Erythroblast (primary cell): ENCODE measurements at places on chromosomes 2 and 18.

DNA sequence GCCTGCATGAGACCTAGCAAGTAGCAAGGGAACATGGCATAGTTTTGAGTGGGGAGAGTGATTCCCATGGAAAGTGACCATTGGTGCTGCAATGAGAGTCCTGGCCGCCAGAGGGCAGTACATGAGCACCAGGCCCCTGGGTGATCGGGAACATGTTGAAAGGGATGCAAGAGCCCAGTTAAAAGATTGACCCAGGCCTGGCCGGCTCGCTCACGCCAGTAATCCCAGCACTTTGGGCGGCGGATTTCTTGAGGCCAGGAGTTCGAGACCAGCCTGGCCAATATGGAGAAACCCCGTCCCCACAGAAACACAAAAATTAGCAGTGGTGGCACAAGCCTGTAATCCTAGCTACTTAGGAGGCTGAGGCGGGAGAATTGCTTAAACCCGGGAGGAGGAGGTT is 22.2 kb downstream of the FAP start:
- DNase-seq: peak; percentile 60

- DNase-seq: no peak
These were observed 95.7 kb downstream of the BIRC6 start for GRCh38 chr2:32452338-32453064.

DNA sequence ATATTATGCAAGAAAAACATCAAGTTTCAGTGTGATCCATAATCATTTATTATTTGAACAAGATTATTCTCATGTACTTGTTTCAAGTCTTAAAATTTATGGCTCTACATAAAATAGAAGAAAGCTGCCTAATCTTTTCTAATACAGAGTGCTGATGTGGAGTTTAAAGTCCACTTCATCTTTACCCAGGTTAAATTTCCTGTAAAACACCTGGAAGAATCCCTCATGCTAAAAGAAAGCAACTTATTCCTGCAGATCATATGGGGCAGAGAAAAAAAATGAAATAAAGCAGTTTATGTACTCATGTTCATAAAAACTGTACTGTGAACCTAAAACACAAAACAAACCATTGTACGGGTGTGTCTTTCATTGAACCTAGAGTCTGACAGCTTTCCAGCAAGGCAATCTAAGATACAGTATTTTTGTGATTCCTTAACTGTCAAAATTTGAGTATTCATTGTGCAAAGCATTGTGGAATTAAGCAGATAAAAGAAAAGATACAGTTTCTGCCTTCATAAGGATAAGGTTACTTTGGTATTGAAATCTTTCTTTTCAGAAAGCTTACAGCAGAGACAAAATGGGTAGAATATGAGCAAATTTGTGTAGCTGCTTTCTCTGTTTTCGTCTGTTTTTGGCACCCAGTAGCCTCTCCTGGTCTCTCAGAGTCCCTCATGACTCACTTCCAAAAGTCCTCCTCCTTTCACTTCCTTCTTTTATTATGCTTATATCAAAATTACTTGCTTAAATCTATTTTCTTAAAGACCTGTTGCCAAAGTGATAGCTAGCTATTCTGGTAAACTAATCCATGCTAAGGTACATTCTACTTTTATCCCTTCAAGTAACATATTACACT is 26.9 kb upstream of the GLS start:
- DNase-seq: no peak

- peak; percentile 63 for DNase-seq
These were observed 6.7 kb downstream of the COA5 start for GRCh38 chr2:98601532-98602132.

DNA sequence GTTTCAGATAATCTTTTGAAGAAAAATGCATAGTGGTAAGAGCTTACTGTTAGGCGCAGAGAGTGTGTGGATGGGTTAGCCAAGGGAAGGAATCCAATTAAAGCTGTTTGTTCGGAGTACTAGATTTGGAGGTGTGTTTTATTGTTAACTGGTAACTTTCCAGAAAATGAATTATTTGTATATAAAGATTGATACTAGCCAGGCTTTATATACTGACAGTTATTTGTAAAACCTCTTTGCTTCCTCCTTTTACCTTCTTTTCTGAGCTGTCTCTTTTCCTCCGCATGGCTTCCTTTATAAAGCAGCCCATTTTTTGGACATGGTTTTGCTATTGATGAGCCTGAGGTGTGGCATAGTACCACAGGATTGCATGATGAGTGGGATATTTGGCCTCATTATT is 25.6 kb downstream of the SPTBN1 start:
- no peak for DNase-seq

DNA sequence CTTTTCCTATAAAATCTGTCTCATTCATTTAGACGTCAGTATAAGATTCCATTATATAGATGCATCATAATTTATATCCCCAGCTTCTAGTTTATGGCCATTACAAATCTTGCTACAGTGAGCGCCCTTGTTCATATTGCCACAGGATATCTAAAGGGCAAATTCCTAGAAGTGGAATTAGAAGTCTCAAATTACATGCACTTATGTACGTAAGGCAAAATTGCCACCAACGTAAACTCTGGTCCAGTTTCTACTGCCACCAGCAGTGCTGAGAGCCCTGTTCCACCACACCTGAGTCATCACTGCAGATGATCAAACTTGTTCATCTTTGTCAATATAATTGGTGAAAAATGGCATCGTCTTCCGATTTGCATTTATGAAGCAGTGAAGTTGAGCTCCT is 90.9 kb upstream of the ID2 start:
- no peak for DNase-seq

DNA sequence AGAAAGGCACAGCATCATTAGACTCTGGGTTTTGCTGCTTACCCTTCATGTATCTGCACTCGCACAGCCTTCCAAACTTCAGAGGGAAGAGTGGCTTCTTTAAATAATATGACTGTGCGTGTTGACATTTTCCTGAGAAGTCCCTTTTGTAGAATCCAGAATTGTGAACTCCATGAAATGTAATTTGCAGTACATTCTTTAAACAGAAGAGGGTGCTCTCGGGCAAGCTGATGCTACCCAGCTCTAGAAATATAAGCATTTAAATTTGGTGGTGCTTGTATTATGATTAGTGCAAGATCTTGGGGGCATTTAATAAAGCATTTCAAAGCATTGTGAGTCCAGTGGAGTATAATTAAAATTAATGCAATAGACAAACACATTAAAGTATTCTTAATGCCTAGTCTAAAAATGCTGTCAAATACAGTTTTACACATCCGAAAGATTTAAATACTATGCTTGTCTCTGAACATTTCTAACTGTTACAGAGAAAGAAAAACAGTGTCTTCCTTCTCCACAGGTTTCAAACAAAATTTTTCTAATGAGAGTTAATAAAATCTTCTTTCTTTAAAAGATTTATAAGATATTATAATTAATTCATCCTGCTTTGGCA is 17.3 kb upstream of the GTF2A1L start:
- peak; percentile 41 for DNase-seq

GRCh38 chr2:223088866-223089265 is 36.9 kb downstream of the KCNE4 start:
- no peak for DNase-seq

GRCh38 chr2:138020432-138020831 is 56.2 kb downstream of the HNMT start:
- DNase-seq: peak; percentile 69

GRCh38 chr2:23327887-23328286 is 57.1 kb upstream of the KLHL29 start:
- DNase-seq: no peak

GRCh38 chr2:216585441-216585840 is 47.8 kb upstream of the IGFBP2 start:
- DNase-seq: no peak

DNA sequence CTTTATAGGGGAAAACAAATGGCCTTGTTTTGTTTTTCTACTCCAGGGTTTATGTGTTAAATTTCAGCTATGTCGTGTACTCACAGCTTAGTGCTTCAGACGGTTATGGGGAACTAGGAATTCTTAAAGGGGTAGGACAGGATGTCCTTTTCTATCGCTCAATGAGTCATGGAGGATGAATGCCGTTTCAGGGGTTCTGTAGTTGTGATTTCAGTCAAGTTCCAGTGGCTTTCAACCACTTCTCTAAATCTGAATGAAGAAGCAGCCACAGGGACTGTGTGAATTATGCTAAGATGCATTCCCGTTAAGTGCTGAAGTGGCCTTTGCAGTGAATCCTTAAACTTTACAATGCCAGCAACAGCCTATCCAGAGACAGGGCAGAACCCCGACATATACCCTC is 1231.7 kb upstream of the ZEB2 start:
- DNase-seq: peak; percentile 46

GRCh38 chr2:240211598-240212424 is 71.4 kb upstream of the OTOS start:
- no peak for DNase-seq

DNA sequence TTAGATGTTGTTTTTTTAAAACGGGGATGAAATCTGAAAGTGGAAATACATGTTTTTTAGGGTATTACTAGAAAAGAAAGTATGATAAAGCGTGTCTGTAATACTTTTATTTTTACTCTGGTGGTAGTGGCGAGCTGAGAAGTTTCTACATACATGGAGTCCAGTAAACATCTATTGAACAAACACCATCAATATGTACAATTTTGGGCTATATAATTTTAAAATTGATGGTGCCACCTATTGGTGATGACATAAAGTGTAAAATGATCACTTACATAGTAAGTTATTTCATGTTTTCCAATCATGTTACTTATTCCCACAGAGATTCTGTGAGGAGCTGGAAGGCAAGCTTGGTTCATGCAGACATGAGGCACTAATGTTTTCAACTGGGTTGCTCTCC is 31.5 kb upstream of the NFE2L2 start:
- peak; percentile 58 for DNase-seq

DNA sequence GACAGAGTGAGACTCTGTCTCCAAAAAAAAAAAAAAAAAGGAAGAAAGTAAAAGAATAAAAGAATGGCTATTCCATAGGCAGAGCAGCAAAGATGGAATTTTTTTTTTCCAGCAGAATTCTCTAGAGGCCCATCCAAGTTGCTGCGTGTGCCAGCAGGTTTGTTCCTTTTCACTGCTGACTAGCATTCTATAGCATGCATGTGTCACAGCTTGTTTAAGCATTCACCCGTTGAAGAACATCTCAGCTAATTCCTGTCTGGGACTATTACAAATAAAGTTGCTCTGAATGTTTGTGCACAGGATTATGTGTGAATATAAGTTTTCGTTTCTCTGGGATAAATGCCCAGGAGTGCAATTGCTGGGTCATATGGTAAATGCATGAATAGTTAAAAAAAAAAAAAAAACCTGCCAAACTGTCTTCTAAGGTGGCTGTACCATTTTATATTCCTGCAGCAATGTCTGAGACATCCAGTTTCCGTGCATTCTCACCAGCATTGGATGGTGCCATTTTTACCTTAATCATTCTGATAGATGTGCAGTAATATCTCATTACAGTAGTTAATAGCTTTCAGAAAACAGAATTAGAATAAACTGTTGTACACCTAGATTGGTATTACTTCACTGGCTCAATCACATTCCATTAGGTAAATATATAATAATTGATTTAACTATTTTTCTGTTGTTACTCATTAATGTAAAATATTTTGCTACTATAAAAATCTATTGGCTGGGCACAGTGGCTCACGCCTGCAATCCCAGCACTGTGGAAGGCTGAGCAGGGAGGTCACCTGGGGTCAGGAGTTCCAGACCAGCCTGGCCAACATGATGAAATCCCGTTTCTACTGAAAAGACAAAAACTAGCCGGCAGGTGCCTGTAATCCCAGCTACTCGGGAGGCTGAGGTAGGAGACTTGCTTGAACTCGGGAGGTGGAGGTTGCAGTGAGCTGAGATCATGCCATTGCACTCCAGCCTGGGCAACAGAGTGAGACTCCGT is 47.5 kb upstream of the ASAP2 start:
- DNase-seq: no peak

- no peak for DNase-seq
These were observed 793.2 kb downstream of the SUCLG1 start for GRCh38 chr2:83665894-83666293.

DNA sequence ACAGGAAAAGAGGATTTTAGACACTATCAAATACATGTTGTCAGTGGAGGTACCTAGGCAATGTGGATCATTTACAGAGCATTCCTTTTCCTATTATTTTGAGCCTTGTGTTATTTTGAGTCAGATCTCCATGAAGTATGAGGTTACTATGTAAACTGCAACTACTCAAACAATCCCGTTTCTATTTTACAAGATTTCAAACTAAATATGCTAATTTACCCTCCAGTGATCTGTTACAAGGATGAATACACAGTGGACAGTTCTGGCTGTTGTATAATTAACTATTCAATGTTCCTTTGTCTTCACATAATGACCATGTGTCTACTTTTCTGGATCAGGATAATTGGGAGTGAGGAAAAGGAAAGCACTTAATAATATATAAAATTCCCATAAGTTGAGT is 4.6 kb downstream of the HOXD1 start:
- DNase-seq: no peak

- no peak for DNase-seq
These were observed 4.2 kb downstream of the KYNU start for GRCh38 chr2:142881619-142882018.

- no peak for DNase-seq
These were observed 116.6 kb downstream of the PIGN start for GRCh38 chr18:62070302-62070701.

- DNase-seq: no peak
These were observed 33.2 kb downstream of the MLPH start for GRCh38 chr2:237520290-237520689.

DNA sequence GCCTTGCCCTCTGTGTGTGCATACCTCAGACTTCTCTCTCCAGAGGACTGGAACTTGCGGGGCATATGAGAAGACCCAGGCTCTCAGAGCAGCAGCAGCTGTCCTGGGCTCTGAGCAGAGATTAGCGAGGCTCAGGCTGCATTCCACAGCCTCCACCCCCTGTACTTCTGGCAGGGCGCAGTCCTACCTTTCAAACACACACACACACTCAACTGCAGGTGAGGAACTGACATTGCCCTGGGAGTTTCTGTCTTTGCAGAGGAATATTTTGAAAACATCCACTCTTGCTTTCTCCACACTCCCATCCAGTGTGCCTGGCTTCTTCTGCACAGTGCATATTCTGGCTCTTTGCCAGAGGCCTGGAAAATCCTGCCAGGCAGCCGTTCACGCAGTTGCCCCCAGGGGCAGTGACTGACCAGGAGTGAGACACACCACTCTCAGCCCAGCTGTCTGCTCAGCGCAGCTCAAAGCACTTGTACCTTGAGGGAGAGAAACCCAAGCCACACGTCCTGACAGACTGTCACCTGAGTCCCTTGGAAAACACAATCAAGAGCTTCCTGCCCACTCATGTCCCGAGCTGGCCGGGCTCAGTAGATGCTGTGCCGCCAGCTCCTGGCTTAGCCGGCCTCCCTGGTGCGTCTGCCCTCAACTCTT is 460.8 kb downstream of the RNF144A start:
- no peak for DNase-seq

GRCh38 chr2:147910990-147911473 is 66.2 kb downstream of the ACVR2A start:
- DNase-seq: peak; percentile 79

GRCh38 chr18:2854875-2855274 is 8.1 kb downstream of the EMILIN2 start:
- DNase-seq: no peak

DNA sequence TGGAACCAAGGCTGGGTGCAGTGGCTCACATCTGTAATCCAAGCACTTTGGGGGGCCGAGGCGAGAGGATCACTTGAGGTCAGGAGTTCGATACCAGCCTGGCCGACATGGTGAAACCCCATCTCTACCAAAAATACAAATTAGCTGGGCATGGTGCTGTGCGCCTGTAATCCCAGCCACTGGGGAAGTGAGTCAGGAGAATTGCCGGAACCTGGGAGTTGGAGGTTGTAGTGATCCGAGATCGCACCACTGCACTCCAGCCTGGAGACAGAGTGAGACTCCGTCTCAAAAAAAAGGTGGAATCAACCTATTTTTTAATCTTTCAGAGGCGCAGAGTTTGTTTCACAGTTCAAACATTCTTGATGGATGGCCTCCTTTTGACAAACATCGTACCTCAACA is 24.5 kb upstream of the ATP8B1 start:
- no peak for DNase-seq
